Endothelial cell (in vitro differentiated cells): ENCODE measurements at places on chromosomes 12 and 14. TPM values are rescaled to one million over a fixed set of nuclear protein-coding genes. Genes with fewer than 3 reads are reported as not detected.
A peak's percentile ranks its signal among the peaks of the same experiment; 100 is the strongest.

- peaks cover 7% of the 10 kb centered on the region for H3K36me3 ChIP-seq
- DNase-seq, result peak; percentile 26
- peak overlapping the region; percentile 94 for H3K4me3 ChIP-seq
- peaks cover 42% of the 10 kb centered on the region for H3K4me1 ChIP-seq
Measured at GRCh38 chr12:122079033-122079531, 526 bp downstream of the MLXIP start.

- H3K36me3 ChIP-seq, result no peaks in the 10 kb centered on the region
- peaks cover 4% of the 10 kb centered on the region for H3K27me3 ChIP-seq
- H3K4me3 ChIP-seq, result no peak overlapping the region
- H3K4me1 ChIP-seq, result no peaks in the 10 kb centered on the region
- no peak overlapping the region for H3K27ac ChIP-seq
Measured at GRCh38 chr14:78346747-78347146, 176.6 kb downstream of the NRXN3 start.

RNF212B gene
- not detected for total RNA-seq

A2M gene
- total RNA-seq, result 1.4 TPM

PSEN1 gene
- 75.3 TPM for total RNA-seq

DAO gene
- 0.41 TPM for total RNA-seq

TRIM9 gene
- total RNA-seq, result 2.3 TPM

TMEM233 gene
- total RNA-seq, result 7.2 TPM

DNA sequence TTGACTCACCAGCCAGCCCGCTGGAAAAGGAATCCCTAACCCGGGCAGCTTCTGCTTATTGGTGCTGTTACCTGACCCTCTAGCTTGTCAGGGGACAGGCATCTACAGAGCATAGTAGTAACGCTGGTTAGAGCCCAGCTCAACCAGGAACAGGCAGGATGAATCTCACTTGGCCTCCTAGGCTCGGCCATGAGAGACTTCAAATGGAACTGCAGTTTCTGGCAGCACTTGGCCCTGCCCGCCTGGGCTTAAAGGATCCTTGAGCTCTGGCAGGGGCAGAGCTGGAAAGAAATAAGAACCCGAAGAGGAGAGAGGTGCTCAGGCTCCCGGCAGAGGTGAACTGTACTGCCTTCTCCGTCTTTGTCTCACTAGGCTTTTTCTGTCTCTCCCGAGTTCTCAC is 2.3 kb upstream of the LHX5 start:
- H3K27ac ChIP-seq, result no peak overlapping the region
- peaks cover 53% of the 10 kb centered on the region for H3K27me3 ChIP-seq
- no peak overlapping the region for H3K4me3 ChIP-seq
- DNase-seq, result no peak

DNA sequence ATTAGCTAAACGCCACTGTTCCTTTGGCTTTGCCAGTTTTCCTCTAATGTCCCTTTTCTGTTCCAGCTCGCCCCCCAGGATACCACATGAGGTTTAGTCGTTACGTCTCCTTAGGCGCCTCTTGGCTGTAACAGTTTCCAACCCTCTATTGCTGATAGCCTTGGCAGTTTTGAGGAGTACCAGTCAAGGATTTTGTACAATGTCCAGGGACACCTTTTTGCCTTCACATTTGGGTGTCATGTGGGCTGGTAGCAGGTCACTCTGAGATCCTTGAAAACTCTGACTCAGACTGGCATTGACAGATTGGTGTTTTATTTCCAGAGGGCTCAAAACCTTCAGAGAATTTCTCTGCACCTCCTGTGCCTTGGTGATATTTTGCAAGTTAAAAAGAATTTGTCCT is 14.1 kb downstream of the SH2B3 start:
- no peak overlapping the region for H3K4me3 ChIP-seq
- H3K27ac ChIP-seq, result no peak overlapping the region
- DNase-seq, result no peak
- peaks cover 4% of the 10 kb centered on the region for H3K27me3 ChIP-seq

MDGA2 gene
- total RNA-seq, result 8.1 TPM

DNA sequence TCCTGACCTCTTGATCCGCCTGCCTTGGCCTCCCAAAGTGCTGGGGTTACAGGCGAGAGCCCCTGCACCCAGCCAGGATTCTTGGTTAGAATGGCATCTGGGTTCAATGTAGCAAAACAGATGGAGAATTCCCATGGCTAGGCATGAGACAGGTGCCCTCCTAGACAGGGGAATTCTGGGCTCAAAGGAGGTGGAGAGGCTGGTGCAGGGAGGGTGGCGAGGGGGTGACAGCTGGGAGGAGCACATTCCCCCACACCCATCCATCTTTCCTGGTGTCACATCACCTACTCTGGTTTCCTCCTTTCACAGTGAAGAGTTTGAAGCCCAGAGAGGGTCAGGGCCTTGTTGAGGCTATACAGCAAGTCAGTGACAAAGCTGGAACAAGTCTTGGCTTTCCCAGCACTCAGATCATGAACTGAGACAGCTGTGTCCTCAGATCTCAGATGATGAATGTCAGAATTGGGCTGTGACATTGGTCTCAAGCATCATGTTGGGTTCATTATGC is 2.8 kb downstream of the SERPINA1 start:
- H3K4me3 ChIP-seq, result no peak overlapping the region
- peaks cover 1% of the 10 kb centered on the region for H3K27me3 ChIP-seq
- H3K27ac ChIP-seq, result no peak overlapping the region
- H3K36me3 ChIP-seq, result no peaks in the 10 kb centered on the region
- no peak for DNase-seq

DNA sequence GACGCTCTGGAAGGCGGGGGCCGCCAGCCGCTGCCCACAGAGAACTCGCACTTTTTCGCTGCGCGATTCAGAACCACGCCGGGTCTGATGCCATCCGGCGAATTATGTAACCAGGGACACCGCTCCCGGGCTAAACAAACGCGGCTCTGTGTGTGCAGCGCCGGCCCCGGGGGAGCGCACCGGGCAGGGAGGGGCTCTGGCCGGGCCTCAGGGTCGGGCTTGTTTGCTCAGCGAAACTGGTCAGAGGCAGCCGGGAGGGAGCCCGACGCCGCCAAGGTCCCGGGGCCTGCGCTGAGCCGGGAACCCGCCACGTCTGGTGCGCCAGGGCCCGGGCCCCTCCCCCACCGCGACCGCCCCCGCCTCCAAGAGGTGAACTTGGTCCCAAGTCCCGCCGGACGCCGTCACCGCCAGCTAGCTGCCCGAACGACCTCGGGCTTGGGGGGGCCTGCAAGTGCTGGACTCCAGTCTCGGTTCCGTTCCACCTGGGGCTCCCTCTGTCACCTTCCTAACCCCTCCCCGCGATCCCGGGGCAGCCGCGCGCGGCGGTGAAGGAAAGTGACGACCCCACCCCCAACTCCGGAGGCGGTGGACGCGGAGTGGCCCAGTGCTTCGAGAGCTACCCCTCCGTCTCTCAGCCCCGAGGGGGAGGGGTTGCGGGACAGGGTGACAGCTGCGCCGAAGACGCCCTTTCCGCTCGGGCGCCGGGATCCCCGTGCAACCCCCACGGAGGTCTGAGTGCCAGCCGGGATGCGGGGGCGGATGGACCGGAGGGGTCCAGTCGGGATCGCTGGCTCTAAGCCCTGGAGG is 848 bp downstream of the CTDSP2 start:
- peaks cover 55% of the 10 kb centered on the region for H3K4me1 ChIP-seq
- peaks cover 19% of the 10 kb centered on the region for H3K36me3 ChIP-seq
- H3K27me3 ChIP-seq, result peaks cover 39% of the 10 kb centered on the region
- H3K27ac ChIP-seq, result peak overlapping the region; percentile 52

CARMIL3 gene
- total RNA-seq, result 1.4 TPM

GRCh38 chr12:107423531-107423930 is 262.1 kb upstream of the PWP1 start:
- peaks cover 3% of the 10 kb centered on the region for H3K27me3 ChIP-seq
- H3K4me1 ChIP-seq, result no peaks in the 10 kb centered on the region
- H3K4me3 ChIP-seq, result no peak overlapping the region
- no peak for DNase-seq

DNA sequence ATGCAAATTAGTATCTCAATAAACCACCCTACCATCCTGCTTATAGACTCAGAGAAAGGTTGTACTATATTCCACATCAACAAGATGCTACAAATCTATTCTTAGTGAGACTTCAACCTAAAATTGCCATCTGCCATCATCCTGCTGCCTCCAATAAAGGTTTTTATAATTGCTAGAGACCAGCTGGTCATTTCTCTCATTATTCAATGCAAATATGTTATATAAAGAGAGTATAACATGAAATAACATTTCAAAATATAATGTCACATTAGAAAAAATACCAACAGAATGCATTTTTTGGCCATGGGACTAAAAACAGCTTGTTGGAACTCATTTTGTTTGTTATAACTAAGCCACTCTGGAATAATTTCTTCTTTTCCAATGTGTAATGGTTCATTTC is 247.3 kb downstream of the LRIG3 start:
- no peak for DNase-seq
- H3K27me3 ChIP-seq, result no peaks in the 10 kb centered on the region
- no peaks in the 10 kb centered on the region for H3K4me1 ChIP-seq
- no peak overlapping the region for H3K4me3 ChIP-seq

- no peak overlapping the region for H3K4me3 ChIP-seq
- peaks cover 6% of the 10 kb centered on the region for H3K27me3 ChIP-seq
- peaks cover 8% of the 10 kb centered on the region for H3K36me3 ChIP-seq
- H3K27ac ChIP-seq, result no peak overlapping the region
Measured at GRCh38 chr12:130011611-130012385, 108.0 kb upstream of the TMEM132D start.

DNA sequence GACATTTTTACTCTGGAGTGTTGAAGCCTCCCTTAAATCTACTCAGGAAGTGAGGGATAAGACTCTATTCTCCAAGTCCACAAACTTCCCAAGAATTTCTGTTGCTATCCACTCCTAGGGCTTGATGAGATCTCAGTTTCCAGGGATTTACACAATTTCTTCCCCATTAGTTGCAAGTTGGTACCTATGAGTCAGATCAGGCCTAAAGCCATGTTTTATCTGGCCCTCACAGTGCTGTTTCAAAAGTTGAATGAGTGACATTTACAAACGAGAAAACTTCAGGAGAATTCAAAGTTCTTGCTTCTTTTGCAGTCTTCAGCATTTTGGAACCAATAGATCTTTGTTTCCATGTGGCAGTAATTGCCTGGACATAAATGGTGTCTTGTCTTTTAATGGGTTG is 156.4 kb upstream of the SYT10 start:
- no peaks in the 10 kb centered on the region for H3K27me3 ChIP-seq
- DNase-seq, result no peak
- H3K4me1 ChIP-seq, result no peaks in the 10 kb centered on the region
- H3K27ac ChIP-seq, result no peak overlapping the region
- H3K36me3 ChIP-seq, result no peaks in the 10 kb centered on the region

BDKRB2 gene
- 0.15 TPM for total RNA-seq

GRCh38 chr12:25853316-25854095 is 105.0 kb upstream of the RASSF8 start:
- H3K4me3 ChIP-seq, result no peak overlapping the region
- peaks cover 6% of the 10 kb centered on the region for H3K27me3 ChIP-seq
- no peaks in the 10 kb centered on the region for H3K36me3 ChIP-seq
